NCI-H446 treated with DMSO at 0.1 percent for 48 hours (cell line): ENCODE measurements at places on chromosomes 5 and 9.

GRCh38 chr9:73640971-73641370 lies 489.3 kb downstream of the ANXA1 start:
- no peak for DNase-seq

GRCh38 chr9:20835377-20836286 lies 151.6 kb downstream of the FOCAD start:
- no peak for DNase-seq

GRCh38 chr9:27954858-27955257 lies 381.6 kb upstream of the C9orf72 start:
- DNase-seq, result no peak

DNA sequence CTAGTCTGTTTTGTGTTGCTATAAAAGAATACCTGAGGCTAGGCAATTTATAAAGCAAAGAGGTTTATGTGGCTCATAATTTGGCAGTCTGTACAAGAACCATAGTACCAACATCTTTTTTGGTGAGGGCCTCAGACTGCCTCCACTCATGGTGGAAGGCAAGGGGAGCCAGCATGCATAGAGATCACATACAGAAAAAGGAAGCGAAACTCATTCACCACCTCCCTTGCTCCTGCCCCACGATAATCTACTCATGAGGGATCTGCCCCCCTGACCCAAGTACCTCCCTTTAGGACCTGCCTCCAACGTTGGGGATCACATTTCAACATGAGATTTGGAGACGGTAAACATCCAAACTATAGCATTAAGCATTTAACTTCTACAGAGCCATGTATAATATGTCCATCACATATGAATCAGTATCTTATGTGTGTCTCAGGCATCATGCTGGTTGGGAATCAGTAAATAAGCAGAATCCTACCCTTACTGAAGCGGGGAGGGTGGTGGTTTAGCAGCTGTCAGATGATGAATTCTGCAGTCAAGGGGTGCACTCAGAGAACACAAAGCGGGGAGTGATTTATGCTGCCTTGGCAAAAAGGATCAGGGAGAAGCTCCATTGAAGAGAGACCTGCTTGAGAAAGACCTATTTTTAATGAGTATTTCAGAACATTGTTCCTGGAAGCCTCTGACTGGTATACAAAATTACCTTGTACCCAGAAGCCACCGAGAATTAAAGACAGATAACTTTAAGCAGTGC lies 34.8 kb downstream of the HMGXB3 start:
- DNase-seq, result no peak

DNA sequence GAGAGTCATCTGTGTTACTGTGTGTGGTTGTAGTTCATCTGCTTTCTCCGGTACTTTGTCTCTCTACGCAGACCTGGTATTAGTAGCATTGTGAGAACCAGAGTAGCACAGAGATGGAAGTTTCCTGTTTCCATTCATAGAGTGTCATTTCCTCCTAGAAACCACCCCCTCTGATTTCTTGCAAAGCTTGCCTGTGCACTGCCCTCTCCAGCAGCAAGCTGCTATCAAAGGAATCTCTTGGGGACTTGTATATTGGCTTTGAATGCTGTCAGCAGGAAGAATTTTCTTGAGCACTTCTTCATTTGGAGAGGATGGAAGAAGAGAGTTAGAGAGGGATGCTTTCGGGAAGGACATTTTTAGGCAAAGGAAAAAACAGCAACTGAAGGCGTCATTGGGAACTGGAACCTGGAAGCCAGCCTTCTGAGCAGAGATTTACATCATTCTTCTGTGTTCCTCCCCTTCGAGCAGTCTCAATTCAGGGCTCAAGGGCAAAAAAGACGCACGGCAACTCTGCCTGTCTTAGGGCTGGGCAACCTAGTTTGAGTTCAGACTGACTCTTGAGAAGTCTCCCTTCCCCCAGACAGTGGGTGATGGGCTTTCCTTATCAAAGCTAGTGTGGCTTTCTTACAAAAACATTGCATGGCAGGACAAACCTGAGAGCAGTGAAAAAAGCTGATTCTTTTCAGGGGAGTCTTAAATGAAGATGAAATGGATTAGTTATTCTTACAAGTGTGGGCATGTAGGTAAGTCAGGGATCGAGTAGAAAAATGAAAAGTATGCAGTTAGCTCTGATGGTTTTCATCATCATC lies 226.3 kb downstream of the AOPEP start:
- DNase-seq, result no peak

DNA sequence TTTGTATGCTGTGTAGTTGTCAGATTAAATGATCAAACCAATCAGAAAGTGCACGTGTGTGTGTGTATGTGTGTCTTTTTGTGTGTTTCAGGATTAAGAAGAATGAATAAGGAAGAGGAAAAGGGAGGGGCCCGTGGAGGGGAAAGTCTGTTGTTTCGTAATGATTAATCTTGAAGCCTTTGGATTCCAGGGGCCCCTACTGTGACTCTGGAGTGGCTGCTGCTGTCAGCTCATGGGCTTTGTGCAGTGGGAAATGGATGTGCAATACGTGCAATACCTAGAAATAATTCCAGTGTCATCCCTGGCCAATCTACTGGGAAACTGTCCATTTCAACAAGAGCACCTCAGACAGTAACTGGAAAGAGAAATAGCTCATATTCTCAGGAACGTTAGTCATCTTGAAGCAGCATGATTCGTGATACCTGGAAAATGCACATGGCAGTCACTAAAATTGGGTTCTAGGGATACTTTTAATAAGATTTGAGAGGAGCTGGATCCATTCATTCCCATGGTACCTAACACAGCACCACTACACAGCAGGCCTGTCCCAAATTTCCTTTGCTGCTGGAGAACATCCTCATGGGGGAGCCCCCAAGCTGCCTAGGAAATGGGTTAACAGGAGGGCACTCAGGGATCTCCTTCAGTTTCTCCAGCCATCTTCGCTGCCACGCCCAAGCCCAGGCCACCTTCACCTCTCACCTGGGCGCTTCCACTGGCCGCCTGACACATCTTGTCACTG lies 186.3 kb downstream of the NR3C1 start:
- DNase-seq, result no peak
